ENCODE measurements at places on chromosomes 6 and 20.

- no peak for DNase-seq
These were observed 10.7 kb downstream of the SUN5 start for GRCh38 chr20:32993496-32994050.

- DNase-seq = peak; percentile 46
These were observed 2.0 kb upstream of the PLCG1 start for GRCh38 chr20:41135187-41135887.

DNA sequence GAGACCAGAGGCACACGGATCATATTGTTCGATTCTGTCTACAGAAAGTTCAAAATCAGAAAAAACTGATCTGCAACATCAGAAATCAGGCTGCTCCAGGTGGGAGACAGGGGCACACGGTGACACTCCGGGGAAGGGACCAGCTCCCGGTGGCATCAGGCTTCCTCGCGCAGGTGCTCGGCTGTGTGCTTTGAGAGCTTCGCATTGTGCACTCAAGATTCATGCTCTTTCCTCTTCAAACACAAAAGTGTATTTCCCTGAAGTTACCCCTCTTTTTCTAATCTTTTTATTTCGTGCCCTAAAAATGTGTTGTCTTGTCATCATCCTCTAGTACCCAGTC, 108.1 kb downstream of the DLL1 start:
- no peak for DNase-seq

- no peak for DNase-seq
These were observed 44.2 kb upstream of the TNFRSF21 start for GRCh38 chr6:47353871-47354270.

- no peak for DNase-seq
These were observed 12.5 kb downstream of the RPS6KA2 start for GRCh38 chr6:166614589-166614988.

GRCh38 chr20:46558511-46558959, 8.1 kb upstream of the OCSTAMP start:
- no peak for DNase-seq

DNA sequence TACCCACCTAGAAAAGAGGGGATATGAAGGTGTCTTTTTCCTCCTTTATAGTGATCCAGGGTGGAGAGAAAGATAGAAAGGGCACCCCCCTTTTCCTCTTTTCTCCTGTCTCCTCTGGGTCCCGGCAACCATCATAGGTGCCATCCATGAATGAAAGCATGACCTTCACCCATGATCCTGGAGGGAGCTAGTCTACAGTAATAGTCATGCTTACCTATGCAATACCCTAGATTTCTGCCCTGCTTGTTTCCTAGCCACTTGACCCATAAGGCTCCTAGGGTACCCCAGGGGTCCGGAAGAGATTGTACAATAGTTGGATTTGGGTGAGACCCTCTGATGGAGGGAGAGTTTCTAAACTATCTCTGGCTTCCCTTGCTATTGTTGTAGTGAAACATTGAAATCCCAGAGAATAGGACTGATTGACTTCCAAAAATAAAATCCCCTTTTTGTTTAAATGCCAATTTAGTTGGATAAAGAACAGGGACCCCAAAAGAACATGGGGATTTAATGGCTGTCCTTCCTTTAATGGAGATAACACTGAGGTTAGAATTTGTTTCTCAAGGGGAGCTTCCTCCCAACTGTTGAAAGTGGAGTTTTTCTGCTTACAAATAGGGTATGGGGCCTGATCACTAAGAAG, 366.8 kb upstream of the KHDRBS2 start:
- no peak for DNase-seq

DNA sequence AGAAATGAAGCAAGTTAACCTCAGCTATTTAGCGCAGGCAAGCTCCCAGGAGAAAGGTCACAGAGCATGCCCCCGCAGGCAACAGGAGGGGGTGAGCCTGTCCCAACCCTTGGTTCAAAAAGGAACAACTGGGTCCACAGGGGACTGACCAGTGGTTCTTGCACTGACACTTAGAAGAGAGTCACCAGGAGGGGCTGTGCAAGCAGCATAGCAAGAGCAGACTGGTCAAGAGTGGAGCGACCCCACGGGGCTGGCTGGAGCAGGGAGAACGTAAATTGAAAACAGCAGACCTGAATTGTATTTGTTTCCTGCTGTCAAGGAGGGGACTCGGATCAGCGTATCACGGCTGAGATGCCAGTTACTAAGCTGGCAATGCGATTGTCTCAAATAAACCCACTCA, 32.8 kb downstream of the GABRR1 start:
- DNase-seq = no peak

GRCh38 chr6:136553166-136553787, 3.1 kb upstream of the MAP7 start:
- no peak for DNase-seq

- no peak for DNase-seq
These were observed 26.6 kb upstream of the ELMO2 start for GRCh38 chr20:46433051-46433450.

- no peak for DNase-seq
These were observed 257.5 kb upstream of the TCF21 start for GRCh38 chr6:133631421-133631820.

GRCh38 chr6:3352678-3353077, 93.9 kb downstream of the PSMG4 start:
- no peak for DNase-seq

GRCh38 chr20:10356628-10357027, 77.4 kb downstream of the MKKS start:
- no peak for DNase-seq

GRCh38 chr6:42565823-42566613, 2.2 kb downstream of the UBR2 start:
- no peak for DNase-seq

DNA sequence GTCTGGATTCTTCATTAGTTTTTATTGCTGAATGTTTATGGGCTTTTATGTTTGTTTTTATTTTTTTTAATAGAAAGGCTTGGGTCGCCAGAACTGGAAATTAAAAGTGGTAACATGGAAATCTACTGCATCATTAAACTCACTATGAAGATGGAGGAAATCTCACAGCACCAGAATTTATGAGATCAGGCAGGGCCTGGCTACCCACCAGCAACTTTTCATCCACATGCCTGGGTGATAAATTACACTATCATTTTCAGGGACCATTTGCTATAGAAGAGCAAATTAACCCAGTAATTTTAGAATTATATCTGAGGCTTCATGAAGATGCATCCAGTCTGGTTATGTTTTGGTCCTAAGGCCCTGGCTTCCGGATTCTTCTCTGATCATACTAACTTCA, 57.8 kb upstream of the PLCB4 start:
- no peak for DNase-seq

DNA sequence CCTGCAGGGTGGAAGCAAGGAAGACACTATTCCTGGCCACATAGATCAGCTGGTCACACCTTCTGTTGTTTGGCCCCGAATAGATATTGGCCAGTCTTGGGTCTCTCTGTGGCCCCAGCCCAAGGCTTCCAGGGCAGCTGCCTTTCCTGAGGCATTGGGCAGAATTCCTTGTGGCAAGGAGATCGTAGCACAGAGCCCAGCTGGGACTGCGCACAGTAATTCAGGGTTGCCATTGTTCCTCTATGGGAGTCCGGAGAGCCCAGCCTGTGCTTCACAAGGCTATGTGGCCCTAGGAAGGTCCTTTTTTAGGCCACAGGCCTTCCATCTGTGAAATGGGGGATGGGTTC, 6.9 kb downstream of the SGK2 start:
- no peak for DNase-seq

DNA sequence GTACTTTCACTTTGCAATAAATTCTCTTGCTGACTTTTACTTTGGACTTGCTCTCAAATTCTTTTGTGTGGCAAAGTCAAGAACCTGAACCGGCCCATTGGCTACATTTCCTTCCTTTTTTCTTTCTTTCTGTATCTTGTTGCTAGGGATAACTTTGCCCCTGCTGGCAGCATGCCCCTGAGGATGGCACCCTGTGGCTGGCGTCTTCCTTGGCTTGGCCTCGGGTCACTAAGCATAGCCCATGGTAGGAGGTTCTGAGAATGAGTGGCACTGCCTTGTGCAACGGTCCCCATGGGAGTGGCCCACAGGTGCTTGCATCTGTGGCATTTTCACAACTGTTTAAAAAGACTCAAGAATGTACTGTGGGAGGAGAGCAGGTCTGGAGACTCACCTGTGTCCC, 14.0 kb upstream of the HLA-F start:
- no peak for DNase-seq
